ENCODE measurements at places on chromosomes 12 and 14.

DNA sequence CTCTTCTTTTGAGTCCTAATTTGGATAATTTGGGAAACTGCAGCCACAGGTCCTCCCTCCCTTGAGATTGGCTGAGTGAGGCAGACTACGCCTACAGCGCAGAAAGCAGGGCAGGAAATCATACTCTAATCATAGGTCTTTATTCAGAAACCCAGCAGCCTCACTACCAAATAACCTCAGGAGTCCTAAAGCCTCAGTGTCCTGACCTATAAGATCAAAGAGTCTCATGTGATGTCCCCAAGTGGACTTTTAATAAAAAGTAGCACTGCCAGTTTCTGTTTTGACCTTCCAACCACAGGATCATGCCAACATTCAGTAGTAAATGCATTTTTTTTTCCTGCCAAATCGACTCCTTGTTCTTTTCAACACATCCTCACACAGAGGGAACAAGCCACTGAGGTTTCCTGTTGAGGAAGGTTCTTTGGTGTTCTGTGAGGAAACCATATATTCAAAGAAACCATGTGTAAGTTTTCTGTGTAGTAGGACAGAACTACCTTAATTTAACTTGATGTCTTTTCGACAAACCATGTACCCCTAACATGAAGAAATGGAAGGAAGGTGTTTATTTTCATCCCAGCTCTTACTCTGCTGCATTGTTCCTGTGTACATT, 72.2 kb downstream of the VCPKMT start:
- peak; percentile 52 for DNase-seq

DNA sequence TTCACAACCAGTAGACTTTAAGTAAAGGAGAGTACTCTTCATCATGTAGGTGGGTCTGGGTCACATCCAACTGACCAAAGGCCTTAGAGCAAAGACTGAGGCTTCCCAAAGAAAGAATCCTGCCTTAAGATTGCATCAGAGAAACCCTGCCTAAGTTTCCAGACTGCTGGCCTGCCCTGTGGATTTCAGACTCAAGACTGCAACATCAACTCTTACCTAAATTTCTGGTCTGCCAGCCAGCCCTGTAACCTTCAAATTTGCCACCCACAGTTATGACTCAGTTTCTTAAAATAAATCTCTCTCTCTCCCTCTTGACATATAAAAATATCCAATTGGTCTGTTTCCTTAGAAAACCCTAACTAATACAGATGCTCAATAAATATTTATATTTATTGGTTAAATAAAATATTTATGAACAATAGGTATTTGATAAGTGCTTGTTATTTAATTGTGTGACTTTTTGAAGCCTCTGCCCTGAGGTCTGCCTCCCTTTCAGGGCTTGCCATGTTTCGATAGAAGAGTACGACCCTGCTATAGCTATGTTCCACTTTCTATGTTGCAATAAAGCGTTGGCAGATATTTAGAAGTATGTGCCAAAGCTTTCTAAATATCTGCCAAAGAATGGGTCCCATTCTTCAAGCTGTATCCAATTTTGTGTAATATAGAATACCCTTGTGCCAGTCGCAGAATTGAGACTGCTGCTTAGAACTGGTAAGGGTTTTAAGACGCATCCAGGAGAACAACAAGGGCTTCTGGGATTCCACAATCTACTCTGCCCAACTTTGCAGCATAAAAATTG, 65.7 kb downstream of the TMEM30B start:
- no peak for DNase-seq

DNA sequence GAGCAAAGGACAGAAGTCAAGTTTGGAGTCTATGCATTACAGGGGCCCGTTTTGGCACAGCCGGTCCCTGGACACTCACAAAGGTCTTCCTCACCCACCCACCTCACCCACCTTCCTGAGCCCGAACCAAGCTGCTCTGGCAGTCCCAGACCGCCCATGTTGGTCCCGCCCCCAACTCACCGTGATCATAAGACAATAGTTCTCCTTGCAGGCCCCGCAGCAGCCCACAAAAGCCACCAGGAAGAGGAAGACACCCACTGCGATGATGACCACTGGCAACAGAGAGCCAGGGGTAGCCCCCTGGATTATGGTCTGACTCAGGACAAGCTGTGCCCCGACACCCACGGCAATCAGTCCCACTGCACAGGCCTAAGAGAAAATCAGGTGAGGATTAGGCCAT, 1.8 kb downstream of the CD63 start:
- DNase-seq: no peak

- DNase-seq: no peak
Observed at GRCh38 chr12:2319136-2319535, 266.3 kb downstream of the CACNA1C start.

- DNase-seq: no peak
Observed at GRCh38 chr12:29159661-29160060, 10.6 kb downstream of the FAR2 start.

DNA sequence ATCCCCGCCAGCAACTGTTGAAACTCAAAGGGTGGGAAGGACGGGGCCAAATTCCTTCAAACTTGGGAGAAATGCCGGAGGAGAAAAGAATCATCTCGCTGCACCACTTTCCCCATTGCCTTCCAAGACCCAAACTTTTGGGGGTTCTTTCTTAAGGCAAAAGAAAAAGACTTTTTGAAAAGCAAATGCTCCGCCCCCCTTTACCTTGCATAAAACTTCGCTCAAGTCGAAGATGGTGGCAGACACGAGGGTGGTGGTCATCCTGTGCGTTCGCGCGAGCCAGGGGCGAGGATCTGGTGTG, 239 bp downstream of the ZFP36L1 start:
- no peak for DNase-seq

GRCh38 chr12:6839482-6840201, 1.1 kb upstream of the GNB3 start:
- no peak for DNase-seq

DNA sequence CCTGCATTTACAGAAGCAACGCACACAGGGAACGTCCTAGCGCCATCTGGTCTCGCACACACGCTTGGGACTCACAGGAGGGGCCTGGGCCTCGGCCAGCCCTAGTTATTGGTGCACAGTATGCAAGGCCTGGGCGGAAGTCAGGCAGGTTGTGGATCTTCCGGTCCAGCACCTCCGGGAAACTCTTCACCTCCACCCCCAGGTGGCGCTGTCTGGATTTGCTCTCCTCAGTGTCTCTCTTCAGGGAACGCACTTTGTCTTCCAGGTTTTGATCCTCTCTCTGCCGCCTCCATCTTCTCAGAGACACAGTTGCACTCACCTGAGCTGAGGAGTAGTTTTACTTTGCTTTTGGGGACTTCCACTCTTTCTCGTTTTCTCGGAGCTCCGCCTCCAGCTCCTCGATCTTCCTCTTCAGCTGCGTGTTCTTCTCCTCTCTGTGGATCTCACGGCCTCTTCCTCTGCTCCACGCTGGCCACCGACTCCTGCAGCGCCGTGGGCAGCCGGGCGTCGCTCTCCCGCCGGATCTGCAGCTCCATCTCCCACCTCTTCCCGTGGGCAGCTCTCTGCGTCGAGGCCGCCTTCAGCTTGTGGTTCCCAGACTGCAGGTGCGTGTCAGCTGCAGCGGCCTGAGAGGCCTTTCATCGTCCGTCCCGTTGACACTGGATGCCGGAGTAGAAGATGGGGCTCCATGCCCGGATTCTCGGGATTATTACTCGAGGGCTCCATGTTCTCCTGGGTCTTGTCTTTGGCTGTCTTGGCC, 933.8 kb downstream of the TMEM121 start:
- peak; percentile 67 for DNase-seq

DNA sequence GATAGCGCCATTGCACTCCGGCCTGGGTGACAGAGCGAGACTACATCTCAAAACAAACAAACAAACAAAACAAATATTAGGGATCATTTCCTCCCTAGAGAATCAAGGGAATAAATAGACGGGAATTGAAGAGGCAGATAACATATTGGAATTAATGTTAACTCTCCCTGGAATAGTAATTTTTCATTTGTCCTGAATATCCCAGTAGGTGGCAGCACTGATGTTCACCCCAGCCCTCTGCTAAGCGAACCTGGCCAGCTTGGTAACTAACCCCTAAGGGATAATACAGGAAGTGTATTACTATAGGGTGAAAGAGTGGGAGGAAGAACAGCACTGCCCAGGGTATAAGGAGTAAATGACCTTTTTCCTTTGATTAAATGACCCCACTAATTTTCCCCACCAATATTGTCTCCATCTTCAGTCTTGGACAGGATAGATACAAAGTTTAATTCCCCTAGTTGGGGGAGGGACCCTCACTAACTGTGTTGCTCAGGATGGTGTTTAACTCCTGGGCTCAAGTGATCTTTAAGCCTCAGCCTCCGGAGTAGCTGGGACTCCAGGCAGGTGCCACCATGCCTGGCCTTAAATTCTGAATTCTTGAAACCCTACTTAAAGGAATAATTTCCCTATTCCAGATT, 40.5 kb downstream of the SLC2A14 start:
- peak; percentile 37 for DNase-seq

DNA sequence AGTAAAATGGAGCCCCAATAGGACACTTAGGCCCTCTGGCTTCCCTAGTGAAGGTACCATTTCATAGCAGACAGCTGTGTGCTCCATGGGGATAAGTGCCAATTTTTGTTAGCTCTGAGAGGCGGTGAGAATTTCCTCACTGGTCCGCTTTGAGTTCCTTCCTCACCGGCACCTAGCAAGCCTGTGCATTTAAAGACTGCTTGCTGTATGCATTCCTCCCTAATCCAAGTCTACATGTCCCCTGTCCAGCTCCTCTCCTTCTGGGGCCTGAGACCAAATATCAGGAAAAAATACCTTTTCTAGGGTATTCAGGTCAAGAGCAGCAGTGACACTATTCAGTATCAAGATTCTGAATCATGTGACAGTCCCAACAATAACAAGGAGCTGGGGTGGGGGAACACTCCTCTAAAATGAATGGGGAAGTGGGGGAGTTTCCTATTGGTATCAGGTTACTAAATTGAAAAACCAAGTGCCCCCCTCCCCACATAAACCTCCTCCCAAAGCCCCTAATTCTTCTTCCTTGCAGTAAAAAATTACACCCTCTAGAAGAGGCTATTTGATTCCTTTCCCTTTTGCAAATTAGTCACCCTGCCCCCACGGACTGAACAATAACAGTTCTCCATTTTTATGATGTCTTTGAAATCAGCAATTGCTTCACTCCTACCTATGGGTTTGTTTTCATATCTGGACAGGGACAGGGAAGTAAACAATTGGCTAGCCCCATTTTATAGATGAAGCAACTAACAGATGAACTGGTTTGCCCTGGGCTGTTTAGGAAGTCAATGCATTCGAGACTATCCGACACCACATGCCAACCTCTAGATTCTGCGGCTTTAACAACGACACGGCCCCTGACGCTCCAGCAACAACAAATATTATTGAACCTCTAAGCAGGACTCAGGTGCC, 28.9 kb downstream of the BCL11B start:
- DNase-seq: no peak

DNA sequence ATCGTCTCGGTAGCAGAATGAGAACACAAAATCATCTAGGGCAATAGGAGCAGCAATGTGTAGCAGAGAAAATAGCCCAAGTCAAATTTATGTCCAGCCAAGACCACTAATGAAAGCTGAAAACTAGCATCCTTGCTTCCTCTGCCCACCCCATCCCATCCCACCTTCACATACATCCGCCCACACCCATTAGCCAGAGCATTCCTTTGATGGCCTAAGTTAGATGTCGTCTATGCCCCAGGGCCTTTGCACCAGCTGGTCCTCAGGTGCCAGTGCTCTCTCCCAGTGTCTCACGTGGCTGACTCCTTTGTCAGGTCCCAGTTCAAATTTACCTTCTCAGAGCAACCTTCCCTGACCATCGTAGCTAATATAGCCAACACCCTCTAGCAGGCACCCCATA, 17.8 kb upstream of the PPP2R5C start:
- DNase-seq: no peak

DNA sequence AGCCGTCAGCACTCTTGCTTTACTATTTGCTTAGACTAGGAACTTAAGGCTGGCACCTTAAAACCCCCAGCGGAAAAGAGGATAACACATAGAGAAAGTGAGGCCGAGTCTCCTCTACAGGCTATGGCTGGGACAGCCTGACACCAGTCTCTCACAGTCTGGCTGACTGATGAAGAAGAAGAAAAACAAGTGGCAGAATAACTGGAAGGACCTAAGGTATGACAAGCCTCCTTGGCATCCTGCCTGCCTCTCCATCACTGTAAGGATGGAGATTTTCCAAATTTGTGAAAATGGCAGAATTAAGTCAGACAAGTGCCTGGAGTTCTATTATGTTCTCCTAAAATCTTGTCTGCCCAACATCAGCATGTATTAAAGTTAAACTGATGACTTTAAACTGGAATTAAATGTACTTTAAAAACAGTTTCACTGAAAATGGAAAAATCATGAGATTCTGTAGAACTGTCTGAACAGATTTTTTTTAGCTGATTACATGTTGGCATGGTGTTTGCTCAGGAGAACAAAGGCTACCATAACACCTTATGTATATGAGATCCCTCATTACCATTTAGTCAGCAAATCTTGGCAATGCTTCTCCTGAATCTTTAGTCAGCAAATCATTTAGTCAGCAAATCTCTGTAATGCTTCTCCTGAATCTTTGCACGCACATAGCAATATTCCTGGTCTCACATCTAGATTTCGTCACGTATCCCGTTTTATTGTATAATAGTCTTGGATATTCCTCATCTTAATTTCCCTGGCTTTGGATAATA, 140.3 kb upstream of the AEBP2 start:
- no peak for DNase-seq

DNA sequence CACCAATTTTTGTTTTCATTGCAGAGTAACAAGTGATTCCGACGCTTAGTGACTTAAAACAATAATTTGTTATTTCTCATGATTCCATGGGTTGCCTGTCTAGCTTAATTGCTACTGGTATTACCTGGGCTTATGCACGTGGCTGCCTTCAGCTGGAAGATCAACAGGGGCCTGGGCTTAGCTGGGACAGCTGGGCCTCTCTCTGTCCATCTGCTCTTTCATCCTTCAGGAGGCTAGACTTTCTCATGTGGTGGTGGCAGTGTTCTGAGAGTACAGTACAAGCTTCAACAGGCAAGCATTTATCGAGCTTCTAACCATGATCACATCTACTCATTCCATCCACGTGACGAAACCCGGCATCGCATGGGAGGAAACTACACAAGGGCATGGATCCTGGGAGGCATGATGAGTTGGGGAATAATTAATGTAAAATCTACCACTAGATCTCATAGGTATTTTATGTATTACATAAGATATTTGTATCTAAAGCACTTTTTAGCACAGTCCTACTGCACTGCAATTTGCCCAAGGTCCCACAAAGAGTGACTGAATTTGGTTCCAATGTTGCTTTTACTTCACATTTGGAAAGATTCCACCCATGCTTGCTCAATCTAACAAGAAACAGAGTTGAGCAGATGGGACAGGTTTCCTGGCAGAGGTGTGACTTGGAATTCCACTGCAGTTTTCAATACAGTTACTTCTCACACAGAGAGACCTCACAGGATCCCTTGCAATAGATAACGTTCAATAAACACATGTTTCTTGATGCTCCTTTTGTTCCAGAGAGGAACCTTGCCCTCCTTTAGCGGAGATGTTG, 153.1 kb upstream of the FRMD6 start:
- no peak for DNase-seq
